SJCRH30 (cell line): ENCODE measurements at places on chromosomes 6 and 20. TPM values are rescaled to one million over a fixed set of nuclear protein-coding genes. Genes with fewer than 3 reads are reported as not detected.

SLC35D3 gene
- total RNA-seq: 0.05 and 0.06 TPM in 2 replicates

CRISP2 gene
- not detected in 2 replicates for total RNA-seq

TNXB gene
- 1.6 and 3.3 TPM in 2 replicates for total RNA-seq

MEI4 gene
- not detected in 2 replicates for total RNA-seq

LRRN4 gene
- 2.3 and 3.3 TPM in 2 replicates for total RNA-seq

PDYN gene
- total RNA-seq: not detected in 2 replicates

HLA-DQB2 gene
- total RNA-seq: not detected in 2 replicates

PSORS1C1 gene
- 0.48 and 0.67 TPM in 2 replicates for total RNA-seq

KHDC1L gene
- not detected in 2 replicates for total RNA-seq

LINC00237 gene
- not detected in 2 replicates for total RNA-seq

DOK5 gene
- not detected in 2 replicates for total RNA-seq

PRL gene
- total RNA-seq: 1.1 and 2.1 TPM in 2 replicates
